ENCODE measurements at places on chromosomes 3 and 15.

DNA sequence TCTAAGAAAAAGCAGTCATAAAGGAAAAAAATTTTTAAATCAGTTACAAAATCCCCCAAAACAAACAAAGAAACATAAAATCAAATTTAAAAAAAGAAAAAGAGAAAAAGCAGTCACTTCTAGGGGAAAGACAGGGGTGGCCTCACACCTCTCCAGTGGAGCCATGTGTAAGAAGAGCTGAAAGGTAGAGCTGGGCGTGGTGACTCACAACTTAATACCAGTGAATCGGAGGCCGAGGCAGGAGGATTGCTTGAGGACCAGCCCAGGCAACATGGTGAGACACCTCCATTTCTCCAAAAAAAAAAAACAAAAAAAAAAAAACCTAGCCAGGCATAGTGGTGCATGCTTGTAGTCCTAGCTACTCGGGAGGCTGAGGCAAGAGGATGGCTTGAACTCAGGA lies 14.7 kb downstream of the MESD start:
- DNase-seq = no peak

DNA sequence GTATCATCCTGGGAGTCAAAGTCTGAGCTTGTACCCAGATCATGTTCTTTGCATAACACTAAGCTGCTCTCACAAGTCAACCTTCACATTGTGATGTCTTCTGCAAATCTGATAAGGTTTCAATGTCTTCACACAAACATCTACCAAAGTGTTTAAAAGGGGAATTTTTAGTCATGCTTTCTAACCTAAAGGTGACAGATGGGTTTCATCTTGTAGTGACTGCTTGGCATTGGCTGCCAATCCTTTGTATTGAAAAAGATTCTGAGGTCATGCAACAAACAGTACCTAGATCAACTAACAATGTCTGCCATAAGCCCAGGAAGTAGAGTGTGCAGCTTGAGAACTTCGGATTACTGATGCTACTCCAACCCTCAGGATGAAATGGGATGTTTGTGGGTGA lies 43.6 kb upstream of the DIPK2A start:
- no peak for DNase-seq

DNA sequence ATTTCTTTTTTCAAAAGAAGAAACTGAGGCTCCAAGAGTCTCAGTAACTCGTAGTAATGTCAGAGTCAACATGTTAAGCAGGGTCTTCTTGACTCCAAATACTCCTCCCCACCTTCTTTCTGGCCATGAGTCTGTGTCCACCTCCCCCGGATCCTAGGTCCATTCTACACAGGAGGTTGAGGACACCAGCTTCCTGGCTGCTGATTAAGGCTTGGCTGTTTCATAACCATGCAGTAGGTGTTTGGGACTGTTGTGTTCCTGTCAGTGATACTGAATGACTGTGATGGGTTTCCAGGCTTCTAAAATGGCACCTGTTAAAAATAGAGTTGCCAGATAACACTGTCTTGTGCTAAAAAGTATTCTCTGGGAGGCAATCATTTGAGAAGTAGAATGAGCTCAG lies 130.8 kb upstream of the IL12A start:
- DNase-seq = no peak

- no peak for DNase-seq
Observed at GRCh38 chr15:52236013-52236412, 44.8 kb upstream of the GNB5 start.
